Muscle of leg (tissue), 16 donors: ENCODE measurements at places on chromosomes 2 and 18. TPM values are rescaled to one million over a fixed set of nuclear protein-coding genes. Genes with fewer than 3 reads are reported as not detected.

Gene MC4R
- total RNA-seq: 0.62 TPM

Gene TTC32
- total RNA-seq: 13.3 TPM

Gene UCN
- 1.1 TPM for total RNA-seq

Gene EGR4
- total RNA-seq: not detected

Gene AKAIN1
- 0.18 TPM for total RNA-seq

Gene SAP130
- 4.5 TPM for total RNA-seq

Gene LBX2
- 0.66 TPM for total RNA-seq

Gene RMC1
- total RNA-seq: 9.7 TPM

Gene FAM237A
- total RNA-seq: not detected

Gene HOXD13
- 0.31 TPM for total RNA-seq

Gene AGBL5
- 12.4 TPM for total RNA-seq

Gene CDC42EP3
- 20.4 TPM for total RNA-seq

Gene FER1L5
- total RNA-seq: 0.98 TPM

Gene CIDEA
- not detected for total RNA-seq

Gene ST6GAL2
- total RNA-seq: 4.4 TPM

Gene ICOS
- total RNA-seq: not detected

Gene SPEG
- 176 TPM for total RNA-seq

Gene SAG
- total RNA-seq: 0.18 TPM

Gene IL1B
- total RNA-seq: 0.18 TPM

Gene CD28
- total RNA-seq: 3.9 TPM

Gene RANBP2
- 45.8 TPM for total RNA-seq

Gene PDE11A
- total RNA-seq: 0.62 TPM

Gene CCDC74B
- total RNA-seq: 1.5 TPM

Gene FAM161A
- total RNA-seq: 5.3 TPM
